Activated B cell treated with CpG ODN at 0.5 μM for 24 hours (primary cell): ENCODE measurements at places on chromosomes 4 and X.

DNA sequence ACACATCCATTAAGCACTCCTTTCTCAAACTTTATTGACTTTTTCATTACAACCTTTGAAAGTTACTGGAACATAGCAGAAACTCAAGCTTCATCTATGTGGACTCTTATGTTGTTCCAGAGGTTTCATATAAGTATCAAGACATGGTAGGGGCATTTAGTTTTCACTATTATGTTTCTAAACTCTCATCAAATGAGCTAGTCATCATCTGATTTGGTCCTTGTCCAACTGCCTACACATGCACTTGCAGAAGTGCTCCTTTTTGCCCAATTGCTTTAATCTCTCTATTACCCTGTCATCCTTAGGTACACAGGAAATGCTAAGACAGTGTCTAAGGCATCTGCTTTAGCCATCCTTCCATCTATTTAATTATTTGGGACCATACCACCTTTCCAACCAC is 42.2 kb upstream of the EPGN start:
- DNase-seq, result no peak

DNA sequence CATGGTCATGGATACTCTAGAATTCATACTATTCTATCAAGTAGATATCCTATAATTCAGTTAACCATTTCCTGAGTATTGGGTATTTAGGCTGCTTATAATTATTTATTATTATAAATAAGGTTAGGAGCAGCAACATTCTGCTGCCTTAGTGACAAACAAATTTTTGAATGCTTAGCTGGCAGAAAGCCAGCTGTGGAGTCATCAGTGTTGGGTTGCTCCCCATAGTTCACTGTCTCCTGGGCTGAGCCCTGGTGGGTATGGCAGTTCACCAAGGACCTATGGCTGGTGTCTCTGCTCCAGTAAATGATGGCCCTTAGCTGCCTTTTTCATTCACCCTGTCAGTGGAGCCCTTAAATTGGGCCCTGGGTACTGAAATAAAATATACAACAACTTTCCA is 61.8 kb downstream of the SMARCA5 start:
- no peak for DNase-seq

GRCh38 chr4:143026459-143027170 is 158.1 kb upstream of the USP38 start:
- DNase-seq, result no peak

- DNase-seq, result no peak
Observed at GRCh38 chrX:8864161-8864560, 63.0 kb upstream of the FAM9A start.

- no peak for DNase-seq
Observed at GRCh38 chr4:153916273-153916755, 127.4 kb upstream of the SFRP2 start.

DNA sequence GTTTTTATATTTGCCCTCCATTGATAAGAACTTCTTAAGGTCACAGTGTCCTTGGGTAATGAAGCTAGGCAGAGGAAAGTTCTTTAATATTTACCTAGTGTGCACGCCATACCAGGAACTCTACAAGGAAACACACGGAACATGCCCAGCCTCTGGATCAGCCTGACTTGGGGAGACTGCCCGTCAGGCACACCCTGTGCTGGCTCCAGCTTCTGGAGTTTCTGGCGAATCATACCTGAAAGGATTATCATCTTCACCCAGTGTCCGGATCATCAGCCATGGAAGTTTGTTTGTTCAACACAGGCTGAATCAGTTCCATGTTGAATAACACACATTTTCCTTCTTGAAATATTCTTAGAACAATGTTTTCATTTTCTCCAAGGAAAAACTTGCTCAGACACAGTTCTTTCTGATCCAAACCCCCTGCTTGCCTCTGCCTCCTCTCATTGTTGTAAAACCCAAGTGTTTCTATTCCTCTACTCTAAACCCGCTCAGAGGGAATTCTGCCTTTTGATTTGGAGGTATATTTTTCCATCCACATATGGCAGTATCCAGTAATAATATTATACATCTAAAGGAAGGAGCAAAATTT is 176.7 kb downstream of the SHROOM3 start:
- no peak for DNase-seq

GRCh38 chrX:110442635-110443034 is 84.0 kb downstream of the RTL9 start:
- no peak for DNase-seq

GRCh38 chrX:68498508-68499379 is at the start of gene YIPF6:
TSS of gene YIPF6 (plus strand) at chrX:68499051. CDS start at chrX:68499067, 16 bp downstream.
- DNase-seq, result peak; percentile 58
